ENCODE measurements at places on chromosomes 1 and 21.

GRCh38 chr1:168373869-168374268 lies 93.2 kb downstream of the TBX19 start:
- DNase-seq, result no peak

DNA sequence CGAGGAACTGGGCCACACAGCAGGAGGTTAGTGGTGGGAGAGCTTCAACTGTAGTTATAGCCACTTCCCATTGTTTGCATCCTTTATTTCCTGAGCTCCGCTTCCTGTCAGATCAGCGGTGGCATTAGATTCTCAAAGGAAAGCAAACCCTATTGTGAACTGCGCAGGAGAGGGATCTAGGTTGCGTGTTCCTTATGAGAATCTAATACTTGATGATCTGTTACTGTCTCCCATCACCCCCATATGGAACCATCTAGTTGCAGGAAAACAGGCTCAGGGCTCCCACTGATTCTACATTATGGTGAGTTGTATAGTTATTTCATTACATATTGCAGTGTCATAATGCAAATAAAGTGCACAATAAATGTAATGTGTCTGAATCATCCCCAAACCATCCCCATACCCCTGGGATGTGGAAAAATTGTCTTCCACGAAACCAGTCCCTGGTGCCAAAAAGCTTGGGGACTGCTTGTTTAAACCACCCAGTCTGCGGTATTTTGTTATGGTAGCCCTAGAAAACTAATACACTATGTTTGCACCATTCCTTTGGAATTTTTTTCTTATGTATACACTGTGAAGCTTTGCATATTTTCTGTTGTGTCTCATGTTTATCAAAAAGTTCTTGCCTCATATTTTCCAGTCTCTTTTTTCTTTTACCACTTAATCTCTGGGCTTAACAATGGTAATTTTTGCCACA lies 136.6 kb upstream of the IVNS1ABP start:
- no peak for DNase-seq

DNA sequence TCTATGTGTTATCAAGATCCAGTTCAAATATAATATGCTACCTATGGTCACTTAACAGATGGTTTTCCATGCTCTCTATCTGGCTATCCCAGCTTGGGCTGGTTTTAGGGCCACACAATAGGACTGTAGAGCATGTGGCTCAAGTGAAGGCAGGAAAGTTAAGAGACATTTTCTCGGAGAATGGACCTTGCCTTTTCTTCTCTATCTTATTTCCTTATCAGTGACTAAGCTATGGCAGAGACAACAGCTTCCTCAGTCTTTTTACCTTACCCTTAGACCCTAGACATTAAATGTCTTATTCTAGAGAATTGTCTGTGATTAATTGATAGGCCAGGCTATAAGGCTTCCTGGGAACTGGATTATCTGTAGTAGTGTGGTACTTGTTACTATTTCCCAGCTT lies 28.1 kb downstream of the CD101 start:
- DNase-seq, result no peak

DNA sequence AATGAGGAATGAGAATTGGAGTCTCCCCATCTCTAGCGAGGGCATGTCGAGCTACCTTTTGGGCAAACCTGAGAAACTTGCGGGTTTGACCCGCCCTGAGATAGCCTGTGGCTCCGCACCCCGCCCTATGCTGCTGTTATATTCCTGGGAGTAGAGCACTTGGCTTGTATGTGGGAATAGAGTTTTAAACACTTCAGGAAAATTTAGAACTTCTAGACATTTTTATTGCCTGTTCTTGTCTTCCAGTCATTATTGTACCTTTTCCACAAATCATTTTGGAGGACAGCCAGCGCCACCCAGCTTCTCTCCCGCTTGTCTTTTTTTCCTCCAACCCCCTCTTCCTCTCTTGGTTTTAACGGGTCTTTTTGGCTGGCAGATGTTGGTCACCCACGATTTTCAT lies 738 bp downstream of the GNPAT start:
- DNase-seq, result no peak

GRCh38 chr1:189637041-189637440 lies 840.6 kb downstream of the BRINP3 start:
- no peak for DNase-seq

GRCh38 chr1:205534444-205534985 lies 30.0 kb downstream of the CDK18 start:
- DNase-seq, result no peak

DNA sequence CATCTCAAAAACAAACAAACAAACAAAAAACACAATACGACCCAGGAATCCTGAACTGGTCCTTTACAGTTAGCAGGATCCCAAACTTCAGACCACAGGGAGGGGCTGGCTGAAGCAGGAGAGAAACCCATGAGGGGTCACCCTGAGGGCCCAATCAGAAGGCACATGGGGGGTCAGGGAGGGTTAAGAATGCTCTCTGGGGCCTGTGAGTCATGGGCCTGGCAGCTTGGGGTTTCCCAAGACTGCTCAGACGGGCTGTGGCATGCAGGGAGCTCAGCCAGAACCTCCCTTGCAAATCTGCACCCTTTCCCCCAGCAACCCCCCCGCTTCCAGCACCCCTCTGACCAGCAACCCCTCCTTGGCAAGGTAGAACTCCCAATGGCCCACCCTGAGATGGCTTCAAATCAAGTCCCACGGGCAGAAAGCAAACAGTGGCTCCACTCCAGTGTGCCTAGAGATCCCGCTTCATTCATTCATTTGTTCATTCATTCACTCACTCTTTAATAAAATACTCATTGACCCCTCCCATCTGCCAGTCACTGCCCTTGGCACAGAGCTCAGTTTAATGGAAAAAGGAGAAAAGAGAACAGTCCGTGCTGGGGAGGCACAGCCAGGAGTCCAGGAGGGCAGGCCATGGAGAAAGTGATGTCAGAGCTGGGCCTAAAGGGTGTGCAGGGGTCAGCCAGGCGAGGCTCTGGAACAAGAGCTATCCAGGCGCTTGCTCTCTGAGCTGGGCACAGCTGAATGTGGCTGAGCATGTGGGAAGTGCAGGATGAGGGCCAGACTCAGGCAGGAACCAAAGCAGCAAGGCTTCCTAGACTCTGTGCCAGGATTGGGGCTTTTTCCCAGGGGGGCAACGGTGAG lies 8.2 kb downstream of the UQCRHL start:
- no peak for DNase-seq

DNA sequence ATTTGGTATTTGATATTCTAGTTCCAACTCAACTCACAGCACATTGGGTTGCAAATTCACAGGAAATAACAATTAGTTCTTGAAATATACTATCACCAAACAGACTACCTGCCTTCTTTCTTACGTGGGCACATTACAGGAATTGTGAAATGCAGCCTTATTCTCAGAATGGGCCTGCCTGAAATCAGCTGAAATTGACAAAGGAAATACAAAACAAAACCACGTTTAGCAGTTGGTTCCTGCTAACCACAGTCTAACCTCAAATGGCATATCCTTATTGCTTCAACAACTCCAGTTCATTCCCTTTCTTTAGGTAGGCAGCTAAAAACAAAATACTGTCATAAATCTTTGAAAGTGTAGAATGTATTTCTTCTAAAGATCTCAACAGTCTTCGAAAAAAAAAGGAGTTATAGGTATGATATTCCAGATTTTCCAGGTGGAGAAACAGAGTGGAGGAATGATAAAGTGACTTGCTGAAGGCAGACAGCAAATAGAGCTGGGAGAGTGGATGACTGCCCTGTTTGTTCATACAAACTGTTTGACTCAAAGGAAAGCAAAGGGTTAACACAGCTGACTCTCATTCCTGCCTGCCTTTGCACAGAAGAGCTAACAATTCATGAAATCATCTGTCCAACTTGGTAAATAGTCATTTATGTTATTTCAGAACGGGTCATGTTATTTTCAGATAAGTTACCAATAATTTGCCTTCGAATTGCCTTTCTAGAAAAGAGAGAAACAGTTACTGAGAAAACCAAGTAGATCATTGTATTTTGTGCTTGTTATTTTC lies 1.6 kb upstream of the GREM2 start:
- peak; percentile 9 for DNase-seq
